Stimulated activated CD4-positive, alpha-beta T cell treated with anti-CD3 and anti-CD28 coated beads, Interleukin-1b, Interleukin-23, amount 100 ng/mL, for 48 hours (primary cell): ENCODE measurements at places on chromosomes 6 and 20.

GRCh38 chr6:167212713-167213005, 54.9 kb upstream of the GPR31 start:
- no peak for DNase-seq

DNA sequence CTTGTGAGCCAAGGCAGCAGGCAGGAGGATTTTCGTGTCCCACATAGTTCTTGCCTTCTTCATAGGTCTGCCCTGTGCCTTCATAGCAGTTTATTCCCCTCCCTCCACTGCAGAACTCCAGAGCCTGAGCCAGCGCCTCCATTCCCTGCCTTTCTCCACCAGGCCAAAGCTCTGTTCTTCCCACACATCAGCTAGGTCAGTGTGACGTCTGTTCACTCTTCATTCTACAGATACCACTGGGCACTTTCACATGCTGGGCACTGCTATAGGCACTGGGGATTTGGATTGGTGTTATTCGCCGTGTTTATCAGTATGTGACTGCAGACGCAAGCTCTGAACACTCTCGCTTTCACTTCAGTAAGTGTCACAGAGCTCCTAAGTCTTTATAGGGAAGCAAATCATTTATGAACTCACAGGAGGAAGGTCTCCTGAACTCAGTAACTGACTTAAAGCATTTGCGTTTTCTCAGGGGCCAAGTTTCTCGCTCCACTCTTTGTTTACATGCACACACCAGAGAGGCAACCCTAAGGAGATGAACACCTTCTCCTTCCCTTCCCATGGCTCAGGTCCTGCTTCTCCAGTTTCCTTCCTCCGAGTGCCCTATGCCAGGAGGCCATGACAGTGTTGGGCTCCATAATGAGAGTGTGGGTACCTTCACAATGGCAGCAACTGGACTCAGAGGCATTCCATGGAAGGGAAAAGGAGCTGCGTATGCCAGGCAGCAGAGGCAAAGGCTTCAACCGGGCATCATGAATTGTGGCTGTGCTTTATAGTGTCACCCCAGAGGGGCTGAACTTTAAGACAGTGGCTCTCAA, 6.3 kb upstream of the APMAP start:
- DNase-seq: no peak

DNA sequence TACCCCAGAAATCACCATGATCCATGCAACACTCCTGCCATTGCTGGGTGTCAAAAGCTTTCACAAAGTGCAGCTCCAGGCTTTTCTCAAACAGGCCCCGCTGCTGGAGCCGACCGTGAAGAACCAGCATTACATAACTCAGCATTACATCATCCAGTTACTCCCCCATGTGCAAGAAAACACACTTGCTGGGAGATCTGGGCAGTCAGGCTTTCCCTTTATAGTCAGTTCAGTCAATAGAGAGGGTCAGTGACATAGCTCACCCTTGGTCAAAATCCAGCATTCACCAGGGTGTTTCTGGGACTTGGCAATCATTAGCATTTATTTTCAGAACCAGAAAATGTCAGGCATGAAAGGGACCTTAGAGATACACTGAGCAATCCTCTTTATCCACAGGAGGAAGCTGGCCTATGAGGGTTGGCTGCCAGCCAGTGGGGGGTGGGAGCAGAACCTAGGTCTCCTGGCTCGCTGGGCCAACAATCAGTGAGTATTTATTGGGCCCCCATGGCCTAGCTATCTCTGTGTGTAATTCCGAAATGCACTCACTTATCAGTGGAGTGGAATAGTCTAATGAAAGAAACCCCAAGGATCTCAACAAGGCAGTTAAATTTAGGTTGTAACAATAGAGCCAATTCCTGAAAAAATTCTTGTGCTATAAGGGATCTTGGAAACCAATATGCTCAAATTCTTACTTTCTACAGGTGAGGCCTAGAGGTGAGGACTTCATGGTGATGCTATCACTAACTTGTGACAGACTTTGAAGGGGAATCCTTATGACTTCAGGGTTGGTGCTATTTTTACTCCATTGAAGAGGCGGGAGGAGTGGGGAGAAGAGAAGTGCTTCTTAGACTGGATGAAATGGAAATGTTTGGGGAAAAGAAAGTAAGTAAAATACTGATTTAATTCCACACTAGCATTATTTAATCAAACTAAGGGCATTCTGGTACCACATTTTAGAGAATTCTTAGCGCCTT, 54.6 kb downstream of the LYRM4 start:
- DNase-seq: no peak

- DNase-seq: no peak
Measured at GRCh38 chr20:37158248-37158647, 20.9 kb upstream of the RPN2 start.

- DNase-seq: no peak
Measured at GRCh38 chr6:31770860-31771259, 6.3 kb downstream of the VWA7 start.

DNA sequence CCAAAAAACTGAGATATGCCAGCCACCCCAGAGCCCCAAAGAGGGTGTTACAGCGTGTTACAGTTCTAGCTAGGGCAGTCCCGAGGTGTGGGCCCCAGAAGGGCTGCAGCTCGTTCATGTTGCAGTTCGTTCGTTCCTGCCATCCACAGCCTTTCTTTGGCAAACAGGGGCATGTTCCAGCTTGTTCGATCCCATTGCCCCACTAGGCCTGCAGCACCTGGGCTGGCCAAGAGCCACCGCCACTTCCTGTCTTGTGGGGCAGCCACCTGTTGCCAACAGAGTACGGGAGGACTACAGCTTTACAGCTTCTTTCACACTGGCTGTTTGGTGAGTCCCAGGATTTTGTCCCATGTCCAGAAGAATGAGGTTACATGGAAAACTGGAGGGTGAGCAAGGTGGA, 198.1 kb downstream of the MMUT start:
- DNase-seq: no peak

DNA sequence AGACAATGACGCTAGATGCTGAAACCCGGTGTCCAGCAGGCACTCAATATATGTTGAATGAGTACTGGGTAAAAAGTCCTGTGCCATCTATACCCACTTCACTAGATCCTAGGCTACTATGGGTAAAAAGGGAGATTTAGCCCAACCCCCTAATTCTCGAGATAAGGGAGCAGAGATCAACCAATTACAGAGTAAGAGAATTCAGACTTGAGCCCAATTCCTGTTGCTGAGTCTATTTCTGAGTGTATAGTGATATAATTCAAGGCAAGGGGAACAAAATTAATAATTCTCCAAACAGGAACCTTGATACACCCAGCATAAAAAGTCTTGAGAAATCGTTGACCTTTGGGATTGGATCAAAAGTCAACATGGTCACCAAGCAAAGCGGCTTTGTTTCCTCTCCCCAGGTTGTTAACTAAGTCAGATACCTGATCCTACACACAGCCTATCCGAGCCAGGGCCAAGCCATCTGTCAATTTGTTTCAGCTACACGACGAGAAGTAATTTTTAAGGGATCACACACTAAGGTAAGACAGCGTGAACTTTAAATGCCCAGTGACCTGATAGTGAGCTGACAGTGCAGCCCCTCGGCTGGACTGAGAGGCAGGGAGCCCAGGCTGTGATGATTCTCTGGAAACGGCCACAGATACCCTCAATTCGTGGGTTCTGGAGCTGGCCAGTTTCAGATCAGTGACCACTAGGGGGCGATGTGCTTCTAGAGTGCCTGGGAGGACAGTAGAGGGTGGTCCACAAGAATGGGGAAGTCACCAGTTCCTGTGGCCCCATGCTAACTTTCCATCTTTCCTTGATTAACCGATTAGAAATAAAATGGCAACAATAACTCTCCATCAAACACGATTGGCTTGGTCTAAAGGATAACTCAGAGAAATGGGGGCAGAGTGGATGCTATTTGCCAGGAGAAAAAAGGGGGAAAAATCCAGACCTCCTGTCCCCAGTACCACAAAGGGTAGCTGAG, 46.2 kb downstream of the SLC22A23 start:
- DNase-seq: peak; percentile 63

DNA sequence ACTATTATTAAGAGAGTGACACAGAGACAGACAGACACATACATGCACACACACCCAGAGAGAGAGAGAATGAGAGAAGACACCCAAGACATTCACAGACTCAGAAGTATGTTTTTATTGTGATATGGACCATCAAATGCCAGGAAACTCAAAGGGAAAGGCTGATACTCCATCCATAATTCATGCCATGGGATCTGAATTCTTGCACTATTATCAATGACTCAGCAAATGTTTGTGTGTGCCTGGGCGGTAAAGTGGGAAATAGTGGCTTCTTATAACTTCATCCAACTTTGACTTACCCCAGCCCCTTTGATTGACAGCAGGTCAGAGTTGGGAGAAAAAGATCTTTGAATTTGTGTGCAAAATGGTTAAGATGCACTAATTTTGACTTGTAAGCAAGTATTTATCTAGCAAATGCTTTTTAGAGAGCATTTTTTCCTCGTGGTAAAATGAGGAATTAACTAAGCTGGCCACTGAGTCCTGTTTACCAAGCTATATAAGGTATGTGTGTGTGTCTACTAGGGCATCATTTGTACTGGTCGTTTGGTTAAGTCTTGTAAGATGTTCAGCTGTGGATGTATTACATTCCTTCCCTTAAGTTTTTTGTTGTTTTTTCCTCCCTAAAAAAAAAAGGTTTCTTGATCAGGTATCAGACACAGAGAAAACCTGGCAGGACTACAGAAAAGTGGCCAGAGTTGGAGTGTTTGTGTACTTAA, 3.0 kb upstream of the CCN2 start:
- DNase-seq: no peak

DNA sequence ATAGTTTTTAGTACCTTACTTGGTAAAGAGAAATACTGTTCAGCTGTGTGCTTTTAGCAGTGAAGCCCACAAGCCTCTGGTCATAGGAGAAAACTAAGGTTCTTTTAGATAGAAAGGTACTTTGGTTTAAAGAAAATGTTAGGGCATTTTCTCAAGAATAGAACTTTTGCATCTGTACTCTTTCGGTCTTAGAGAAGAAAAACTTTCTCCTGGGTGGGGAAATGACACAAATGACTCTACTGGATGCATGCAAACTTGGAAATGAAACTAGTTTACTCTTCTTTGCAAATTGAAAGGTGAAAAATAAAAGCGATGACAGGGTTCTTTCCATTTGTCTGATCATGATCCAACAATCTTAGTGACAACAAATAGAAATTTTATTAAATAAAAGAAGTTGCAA, 2.1 kb upstream of the TMEM217 start:
- no peak for DNase-seq

DNA sequence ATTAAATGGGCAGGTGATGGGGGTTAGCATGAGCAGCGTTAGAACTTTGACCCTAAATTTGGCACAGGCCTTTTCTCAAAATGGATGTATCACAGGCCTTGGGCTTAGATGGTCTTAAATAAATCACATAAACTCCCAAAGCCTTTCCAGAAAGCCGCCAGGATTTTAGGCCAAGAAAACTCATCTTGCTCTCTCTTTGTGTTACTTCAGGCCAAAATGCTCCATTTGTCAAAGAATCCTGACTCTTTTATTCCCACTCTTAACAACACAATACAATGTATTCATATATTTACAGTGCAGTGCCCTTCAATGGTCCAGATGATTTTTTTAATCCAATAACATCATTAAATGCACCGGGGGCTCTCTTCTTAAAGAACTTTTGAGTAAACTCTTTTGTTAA, 5.9 kb upstream of the TCP11 start:
- DNase-seq: no peak

- peak; percentile 44 for DNase-seq
Measured at GRCh38 chr6:159023893-159024292, 20.9 kb downstream of the TAGAP start.

DNA sequence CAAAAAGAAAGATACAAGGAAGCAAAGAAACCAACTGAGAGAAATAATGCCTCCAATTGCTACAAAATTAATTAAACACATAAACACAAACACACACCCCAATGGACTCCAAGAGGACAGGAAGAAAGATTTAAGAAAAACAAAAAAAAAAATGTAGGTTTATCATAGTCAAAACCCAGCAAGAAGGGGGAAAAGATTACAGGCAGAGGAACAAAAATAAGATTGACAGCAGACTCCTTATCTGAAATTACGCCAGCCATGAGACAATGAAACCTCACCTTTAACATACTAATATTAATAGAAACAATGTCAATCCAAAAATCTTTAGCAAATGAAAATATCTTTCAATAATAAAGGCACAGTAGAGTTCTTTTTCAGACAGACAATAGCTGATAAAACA, 155.8 kb downstream of the RNGTT start:
- no peak for DNase-seq

- DNase-seq: no peak
Measured at GRCh38 chr6:108348655-108349349, 53.9 kb downstream of the AFG1L start.

DNA sequence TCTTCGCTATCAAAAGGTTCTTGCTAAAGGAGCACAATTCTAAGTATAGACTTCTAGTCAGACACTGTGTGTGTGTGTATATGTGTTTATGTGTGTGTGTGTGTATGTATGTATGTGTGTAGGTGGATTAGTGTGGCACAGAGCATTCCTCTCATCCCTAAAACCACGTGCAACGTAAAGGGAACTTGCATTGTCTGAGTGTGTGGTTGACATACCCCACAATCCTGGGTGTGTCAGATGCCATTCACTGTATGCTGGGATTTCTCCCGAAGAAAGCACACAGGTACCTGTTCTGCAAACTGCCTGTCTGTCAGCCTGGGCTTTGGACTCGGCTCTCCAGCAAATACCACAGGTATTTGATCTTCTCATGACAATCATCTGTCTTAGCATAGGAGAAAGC, 42.3 kb upstream of the TBC1D7 start:
- DNase-seq: no peak

- DNase-seq: no peak
Measured at GRCh38 chr20:59055302-59055701, 12.7 kb upstream of the PRELID3B start.

- DNase-seq: no peak
Measured at GRCh38 chr6:56230976-56231566, 16.3 kb downstream of the COL21A1 start.

- no peak for DNase-seq
Measured at GRCh38 chr6:130624046-130624445, 203.2 kb upstream of the SMLR1 start.

GRCh38 chr6:99563056-99563723, 5.3 kb downstream of the CCNC start:
- no peak for DNase-seq

GRCh38 chr6:154590756-154591155, 80.3 kb upstream of the CNKSR3 start:
- no peak for DNase-seq

DNA sequence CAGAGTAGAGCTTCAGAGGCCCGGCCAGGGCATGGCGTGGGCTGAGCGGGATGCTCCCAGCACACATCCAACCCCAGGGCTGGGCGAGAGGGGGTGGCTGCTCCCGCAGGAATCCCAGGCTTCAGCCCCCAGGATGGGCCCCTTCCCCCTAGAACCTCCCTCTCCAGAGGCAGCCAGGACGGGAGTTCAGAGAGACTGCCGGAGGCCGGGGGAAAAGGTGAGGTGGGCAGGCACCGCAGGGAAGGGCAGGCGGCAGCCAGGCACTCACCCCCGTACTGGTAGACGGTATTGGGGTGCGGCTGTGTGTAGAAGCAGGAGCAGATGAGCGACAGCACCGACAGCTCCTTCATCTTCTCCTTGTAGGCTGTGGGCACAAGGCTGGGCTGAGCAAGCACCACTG, 9.3 kb downstream of the STMN3 start:
- DNase-seq: no peak
